ENCODE measurements at places on chromosomes 4 and X.

- DNase-seq = no peak
Observed at GRCh38 chrX:134186362-134187121, 50.4 kb upstream of the CCDC160 start.

DNA sequence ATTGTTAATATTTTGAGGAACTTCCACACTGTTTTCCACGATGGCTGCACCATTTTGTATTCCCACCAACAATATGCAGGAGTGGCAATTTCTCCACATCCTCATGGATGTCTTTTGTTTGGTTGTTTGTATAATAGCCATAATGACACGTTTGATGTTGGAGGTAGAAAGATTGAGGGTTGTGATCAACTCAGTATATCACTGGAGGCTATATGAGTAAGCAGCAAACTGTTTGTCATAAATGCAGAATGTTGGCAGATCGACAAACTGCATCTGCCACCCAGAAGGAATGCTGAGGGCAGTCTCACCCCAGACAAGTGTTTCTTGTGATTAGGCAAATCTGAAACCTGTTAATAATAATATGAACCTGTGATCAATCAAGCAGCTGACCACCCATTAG, 243.9 kb upstream of the WDFY3 start:
- DNase-seq = no peak

- no peak for DNase-seq
Observed at GRCh38 chr4:88919056-88919455, 137.9 kb downstream of the FAM13A start.

DNA sequence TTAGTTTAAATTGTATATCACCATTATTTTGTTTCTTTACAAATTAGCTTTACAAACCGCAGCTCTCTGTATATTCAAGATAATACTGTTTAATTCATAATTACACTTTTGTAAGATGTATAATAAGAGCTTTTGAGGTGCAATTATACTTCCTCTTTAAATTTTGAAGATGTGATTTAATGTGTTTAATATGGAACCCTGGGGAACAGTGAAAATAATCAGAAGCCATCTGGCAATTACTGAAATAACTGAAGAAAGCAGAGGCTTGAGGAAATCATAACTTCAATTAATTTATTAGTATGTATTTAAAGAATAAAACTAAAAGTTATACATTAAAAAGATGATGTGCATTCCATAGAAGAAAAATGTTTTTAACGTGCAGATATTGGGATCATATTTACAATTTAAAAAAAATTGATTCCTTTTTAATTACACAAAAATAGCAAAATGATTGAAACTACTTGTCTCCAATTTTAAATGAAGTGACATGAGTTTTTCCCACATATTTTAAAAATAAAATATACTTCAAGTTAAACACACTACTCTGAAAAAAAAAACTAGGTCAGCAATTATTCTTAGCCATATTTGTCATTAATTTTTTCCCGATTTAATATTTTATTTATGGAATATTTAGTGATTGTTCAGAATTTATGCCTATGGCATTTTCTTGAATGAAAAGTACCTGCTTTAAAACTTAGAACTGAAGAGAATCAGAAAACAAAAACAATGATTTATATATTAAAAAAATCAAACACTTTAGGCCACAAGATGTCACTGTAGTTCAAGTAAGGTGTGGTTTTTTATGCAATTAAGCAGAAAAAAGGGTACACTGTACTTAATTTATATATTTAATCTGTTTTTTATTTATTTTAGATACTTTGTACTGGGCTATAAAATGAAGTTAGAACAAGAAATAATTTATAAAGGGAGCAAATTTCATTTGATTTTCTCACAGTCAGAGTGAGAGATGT, 942.7 kb upstream of the NDST4 start:
- DNase-seq = no peak

GRCh38 chr4:156953951-156954350, 17.6 kb downstream of the PDGFC start:
- no peak for DNase-seq

- DNase-seq = no peak
Observed at GRCh38 chrX:44314259-44314734, 29.2 kb downstream of the EFHC2 start.

DNA sequence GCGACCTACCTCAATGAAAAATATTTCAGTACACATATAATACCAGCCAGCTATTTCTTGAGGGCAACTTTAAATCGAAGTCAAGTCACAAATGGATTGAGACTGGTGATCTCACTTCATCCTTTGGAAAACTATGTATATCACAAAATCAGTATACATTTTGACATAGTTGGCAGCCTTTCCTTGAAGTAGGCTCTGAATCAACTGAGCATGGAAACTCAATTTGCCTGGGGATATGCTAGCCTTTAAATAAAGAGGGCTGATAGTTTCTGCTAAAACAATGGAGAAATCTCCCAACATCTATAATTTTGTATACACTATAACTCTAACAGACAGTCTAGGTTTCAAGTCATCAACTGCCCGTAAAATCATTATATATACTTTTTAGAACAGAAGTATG, 282.8 kb upstream of the TENM3 start:
- DNase-seq = no peak

DNA sequence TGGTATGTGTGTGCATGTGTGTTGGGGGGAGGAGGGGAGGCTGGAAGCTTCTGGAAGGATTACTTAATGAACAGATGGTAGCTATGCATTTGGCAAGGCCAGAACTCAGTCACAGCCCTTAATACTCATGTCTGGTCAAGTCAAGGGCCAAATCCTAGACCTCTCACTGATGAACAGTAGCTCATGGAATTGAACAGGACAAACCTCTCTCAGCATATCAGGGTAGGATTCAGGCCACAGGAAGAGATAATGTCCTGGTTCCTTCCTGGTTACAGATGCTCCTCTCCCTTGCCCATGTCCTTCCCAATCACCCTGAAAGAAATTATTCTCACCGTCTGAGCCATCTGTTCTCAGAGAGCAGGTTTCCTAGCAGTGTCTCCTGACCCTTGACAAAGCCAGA, 165.7 kb downstream of the SOWAHB start:
- DNase-seq = no peak

- DNase-seq = no peak
Observed at GRCh38 chr4:38868059-38868960, 704 bp downstream of the FAM114A1 start.

All from C1 segment of cervical spinal cord (tissue), 14 donors.